ENCODE measurements at places on chromosomes 6 and 20.

DNA sequence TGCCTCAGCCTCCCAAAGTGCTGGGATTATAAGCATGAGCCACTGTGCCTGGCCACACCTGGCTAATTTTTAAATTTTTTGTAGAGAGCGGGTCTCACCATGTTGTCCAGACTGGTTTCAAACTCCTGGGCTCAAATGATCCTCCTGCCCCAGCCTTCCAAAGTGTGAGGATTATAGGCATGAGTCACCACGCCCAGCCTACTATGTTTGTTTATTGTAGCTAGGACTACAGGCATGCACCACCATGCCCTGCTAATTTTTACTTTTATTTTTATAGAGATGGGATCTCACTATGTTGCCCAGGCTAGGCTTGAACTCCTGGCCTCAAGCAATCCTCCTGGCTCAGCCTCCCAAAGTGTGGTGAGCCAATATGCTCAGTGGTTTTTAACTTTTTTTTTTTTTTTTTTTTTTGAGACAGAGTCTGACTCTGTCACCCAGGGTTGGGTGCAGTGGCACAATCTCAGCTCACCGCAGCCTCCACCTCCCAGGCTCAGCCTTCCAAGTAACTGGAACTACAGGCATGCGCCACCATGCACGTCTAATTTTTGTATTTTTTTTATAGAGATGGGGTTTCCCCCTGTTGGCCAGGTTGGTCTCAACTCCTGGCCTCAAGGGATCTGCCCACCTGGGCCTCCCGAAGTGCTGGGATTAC lies 12.0 kb upstream of the DDX43 start:
- DNase-seq, result no peak

GRCh38 chr6:23940466-23940865 lies 185.5 kb upstream of the NRSN1 start:
- DNase-seq, result no peak

DNA sequence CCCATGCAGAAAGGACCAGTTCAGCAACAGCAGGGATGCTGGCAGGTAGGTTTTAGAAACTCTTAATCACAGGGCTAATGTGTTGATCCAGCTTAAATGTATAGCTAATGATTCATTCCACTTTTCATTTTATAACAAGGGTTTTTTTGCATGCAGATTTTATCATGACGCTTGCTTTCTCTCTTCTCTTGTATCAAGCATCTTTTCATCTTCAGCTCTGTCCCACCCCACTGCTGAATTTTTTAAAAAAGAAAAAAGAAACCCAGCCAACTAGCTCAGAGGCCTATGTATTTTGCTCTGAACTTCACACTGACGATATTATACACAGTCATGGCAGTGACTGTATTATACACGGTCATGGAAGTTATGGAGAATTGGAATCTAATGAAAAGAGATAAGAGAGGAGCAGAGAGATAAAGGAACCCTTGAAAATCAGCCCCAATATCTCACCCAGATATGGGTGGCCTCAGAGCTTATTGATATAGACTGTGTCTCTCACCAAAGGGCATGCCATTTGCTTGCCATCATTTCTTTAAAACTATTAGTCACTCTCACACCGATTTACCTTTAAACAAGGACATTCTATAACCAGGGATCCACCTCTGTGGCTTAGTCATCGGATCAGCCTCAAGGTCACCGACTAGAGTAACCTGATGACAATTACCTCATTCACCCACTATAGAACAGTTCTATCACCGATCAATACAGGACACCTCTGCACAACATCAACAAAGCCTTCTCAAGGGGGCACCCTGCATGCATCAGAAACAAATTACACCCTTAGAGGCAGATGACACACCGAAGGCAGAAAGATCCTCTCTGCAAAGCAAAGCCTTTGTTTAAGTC lies 222.0 kb downstream of the ATXN1 start:
- DNase-seq, result no peak

GRCh38 chr20:41078329-41078728 lies 49.7 kb downstream of the TOP1 start:
- DNase-seq, result no peak

GRCh38 chr6:36979347-36979742 lies 6.7 kb downstream of the MTCH1 start:
- no peak for DNase-seq

GRCh38 chr6:84719152-84719551 lies 45.2 kb downstream of the TBX18 start:
- DNase-seq, result no peak

GRCh38 chr20:45080867-45081624 lies 19.9 kb downstream of the KCNS1 start:
- peak; percentile 44 for DNase-seq

- DNase-seq, result no peak
Measured at GRCh38 chr20:33655164-33655563, 7.0 kb upstream of the C20orf144 start.

DNA sequence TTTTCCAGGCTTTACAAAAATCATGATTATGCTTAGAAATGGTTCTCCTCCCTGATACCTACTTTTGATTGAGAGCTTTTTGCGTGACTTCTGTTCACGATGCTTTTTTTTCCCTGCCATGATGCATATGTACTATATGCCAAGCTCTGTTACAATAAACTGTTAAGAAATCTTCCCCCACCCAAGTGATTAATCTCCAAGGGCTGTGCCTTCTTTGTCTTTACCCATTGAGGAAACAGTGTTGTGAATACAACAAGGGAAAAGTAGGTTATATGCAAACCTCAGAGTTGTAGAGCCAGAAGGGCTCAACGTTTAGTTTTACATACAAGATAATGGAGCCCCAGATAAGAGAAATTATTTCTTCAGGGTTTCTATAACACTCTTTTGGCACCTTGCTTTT lies 34.1 kb upstream of the MYLK2 start:
- DNase-seq, result no peak

- DNase-seq, result no peak
Measured at GRCh38 chr20:52313341-52313963, 121.9 kb upstream of the ZFP64 start.
